Left ventricle myocardium superior (tissue), 1 donor: ENCODE measurements at places on chromosomes 5 and 9.

DNA sequence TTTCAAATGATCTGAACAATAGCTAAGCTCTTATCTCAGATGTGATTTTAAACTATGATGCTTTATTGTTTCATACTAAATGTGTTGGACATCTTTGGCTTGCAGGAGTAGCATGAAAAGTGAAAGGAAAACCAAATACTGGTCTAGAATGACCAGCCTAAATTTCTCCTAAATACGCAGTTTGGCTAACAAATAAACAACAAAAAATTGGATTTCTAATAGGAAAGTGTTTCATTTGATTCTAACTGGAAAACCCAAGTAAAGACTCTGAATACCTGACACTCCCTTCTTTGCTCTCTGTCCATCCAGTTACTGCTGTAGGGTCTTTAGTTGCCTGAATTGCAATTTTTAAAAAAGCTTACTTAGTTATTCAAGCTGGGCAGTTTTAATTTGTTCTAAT lies 111.7 kb upstream of the ACOT12 start:
- no peak for DNase-seq

DNA sequence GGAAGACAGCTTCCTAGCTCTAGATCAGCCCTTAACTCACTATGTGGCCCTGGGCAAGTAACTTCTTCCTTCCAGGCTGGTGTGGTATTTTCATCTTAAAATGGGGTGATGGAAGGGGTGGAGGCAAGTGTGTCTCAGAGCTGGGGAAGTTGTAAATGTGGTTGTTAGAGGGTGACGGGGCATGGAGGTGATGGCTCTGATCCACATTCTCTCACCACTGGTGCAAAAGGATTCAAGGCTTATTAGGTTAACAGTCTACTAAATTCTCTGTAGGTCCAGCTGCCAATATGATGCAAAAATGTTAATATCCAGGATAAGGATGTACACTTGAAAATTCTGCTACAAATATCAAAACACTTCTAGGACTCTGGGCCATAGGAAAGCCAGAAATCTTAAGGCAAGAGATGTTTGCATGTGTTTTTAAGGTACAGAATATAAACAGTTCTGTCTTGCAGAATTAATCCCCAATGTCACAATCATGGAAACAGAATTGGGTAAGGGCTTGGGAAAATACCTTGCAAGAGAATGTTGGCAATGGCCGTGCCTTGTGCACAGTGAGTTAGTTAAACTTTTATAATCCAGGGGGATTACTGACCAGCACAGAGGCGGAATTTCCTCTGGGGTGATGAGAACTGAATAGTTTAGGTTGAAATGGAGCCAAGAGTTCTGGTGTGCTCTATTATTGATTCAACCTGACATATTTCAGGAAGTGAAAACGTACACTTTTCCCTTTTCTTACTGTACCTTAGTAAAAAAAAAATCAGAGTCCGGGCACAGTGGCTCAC lies 19.8 kb downstream of the TNFSF15 start:
- no peak for DNase-seq

DNA sequence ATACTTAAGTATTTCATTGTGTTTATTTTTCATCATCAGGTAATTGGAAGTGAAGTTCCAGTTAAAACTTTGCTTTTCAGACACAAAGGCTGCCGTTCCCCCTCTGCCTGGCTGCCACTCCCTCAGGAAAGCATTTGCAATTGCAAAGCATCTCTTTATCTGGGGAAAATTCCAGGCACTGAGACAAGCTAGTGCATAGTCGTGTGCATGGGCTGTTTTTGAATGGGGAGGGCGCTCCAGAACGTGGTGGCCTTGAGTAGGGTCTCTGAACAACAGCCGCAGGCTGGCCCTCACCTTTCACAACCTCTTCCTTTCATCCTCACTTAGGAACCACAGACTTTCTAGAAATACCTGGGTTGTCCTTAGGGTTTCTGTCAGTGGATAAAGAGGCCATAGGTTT lies 285.1 kb upstream of the ADAMTS16 start:
- no peak for DNase-seq

DNA sequence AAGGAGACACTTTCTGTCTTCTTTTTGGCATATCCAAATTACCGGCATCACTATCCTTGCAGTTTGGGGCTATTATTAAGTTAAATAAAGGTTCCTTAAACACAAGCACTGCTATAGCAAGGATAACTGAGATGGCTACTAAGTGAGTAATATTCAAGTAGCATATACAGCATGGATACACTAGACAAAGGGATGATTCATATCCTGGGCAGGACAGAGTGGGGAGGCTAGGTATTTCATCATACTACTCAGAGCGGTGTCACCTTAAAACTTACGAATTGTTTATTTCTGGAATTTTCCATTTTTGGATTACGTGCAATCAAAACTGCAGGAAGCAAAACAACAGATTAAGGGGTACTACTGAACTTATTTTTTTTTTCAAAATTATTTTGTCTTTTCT lies 54.1 kb downstream of the FER start:
- DNase-seq = no peak

GRCh38 chr5:6659941-6660684 lies 26.9 kb downstream of the SRD5A1 start:
- DNase-seq = no peak

- no peak for DNase-seq
Measured at GRCh38 chr5:159021136-159021900, 78.4 kb downstream of the EBF1 start.

GRCh38 chr9:113577525-113578261 lies 114.2 kb downstream of the RGS3 start:
- DNase-seq = peak; percentile 56
